ENCODE measurements at places on chromosomes 12 and 14.

DNA sequence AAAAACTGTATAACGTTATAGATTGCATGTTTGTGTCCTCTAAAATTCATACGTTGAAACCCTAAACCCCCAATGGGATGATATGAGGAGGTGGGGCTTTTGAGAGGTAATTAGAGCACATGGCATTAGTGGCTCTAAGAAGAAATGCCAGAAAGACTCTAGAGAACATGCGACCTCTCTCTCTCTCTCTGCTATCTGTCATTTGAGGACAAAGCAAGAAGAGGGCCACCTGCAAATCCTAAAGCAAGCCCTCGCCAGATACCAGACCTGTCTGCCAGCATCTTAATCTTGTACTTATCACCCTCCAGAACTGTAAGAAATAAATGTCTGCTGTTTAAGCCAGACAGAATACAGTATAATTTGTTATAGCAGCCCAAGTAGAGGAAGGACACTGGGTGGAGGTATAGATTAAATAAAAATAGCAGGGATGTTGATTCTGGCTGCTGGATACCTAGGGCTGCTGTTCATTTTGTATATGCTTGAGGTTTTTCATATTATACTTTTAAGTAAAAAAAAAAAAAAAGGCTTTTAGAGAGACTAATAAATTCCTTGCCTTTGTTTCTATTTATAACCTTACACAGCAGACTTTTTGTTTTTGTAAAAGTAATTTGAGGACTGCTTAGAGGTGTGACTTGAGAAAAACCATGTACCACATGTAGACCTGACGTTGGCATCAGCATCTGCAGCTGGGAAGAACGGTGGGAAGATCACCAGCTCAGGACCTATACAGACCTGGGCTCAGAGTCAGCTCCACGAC, 26.9 kb downstream of the MOK start:
- DNase-seq: no peak

GRCh38 chr12:32600681-32601080, 78.4 kb upstream of the DNM1L start:
- no peak for DNase-seq

GRCh38 chr12:81081726-81082125, 3.8 kb downstream of the ACSS3 start:
- DNase-seq: no peak

- no peak for DNase-seq
Observed at GRCh38 chr12:89575374-89575773, 49.5 kb upstream of the POC1B start.

DNA sequence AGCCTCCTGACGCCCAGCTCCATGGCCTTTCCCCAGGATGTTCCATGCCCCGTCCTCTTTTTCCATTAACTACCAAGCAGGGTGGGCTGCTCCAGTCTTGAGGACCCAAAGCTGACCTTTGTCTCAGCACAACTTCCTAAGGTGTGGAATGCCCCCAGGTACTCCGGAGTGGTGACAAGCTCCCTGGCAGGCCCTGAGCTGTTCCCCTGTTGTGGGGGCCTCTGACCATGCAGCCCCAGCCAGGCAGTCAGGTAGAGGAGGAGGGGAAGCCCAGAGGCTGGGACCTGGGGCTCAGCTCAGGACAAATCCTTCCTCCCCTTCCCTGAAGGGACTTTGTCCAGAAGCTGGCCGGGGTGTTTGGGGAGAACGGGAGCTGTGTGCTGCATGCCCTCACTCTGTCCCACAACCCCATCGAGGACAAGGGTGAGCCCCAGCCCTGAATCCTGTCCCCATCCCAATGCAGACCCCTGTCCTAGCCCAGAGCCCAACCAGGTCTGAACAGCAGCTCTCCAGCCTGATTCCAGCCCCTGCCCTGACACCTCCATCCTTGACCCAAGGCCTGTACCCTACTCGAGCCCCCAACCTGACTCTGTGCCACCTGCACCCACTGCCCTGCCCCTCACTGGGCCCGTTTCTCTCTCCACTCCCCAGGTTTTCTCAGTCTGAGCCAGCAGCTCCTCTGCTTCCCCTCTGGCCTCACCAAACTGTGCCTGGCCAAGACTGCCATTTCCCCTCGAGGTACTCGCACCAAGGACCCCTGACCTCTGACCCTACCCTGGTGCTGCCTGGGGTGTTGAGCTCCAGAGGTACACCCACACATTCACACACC, 4.4 kb downstream of the CARMIL3 start:
- no peak for DNase-seq

DNA sequence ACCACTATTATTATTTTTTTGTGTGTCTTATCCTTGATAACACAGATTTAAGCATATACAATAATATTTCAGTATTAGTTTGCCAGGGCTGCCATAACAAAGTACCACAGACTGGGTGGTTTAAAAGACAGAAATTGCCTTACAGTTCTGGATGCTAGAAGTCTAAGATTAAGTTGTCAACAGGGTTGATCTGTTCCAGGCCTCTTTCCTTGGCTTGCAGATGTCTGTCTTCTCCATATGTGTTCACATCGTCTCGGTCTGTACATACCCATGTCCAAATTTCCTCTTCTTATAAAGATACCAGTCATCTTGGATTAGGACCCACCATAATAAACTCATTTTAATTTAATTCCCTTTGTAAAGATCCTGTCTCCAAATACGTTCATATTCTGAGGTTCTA, 204.8 kb downstream of the SOX5 start:
- no peak for DNase-seq

- DNase-seq: no peak
Observed at GRCh38 chr12:124273630-124274029, 21.3 kb upstream of the RFLNA start.

GRCh38 chr14:51789596-51789995, 70.8 kb upstream of the GNG2 start:
- DNase-seq: no peak

GRCh38 chr14:63654346-63654745, 12.7 kb upstream of the WDR89 start:
- DNase-seq: no peak

DNA sequence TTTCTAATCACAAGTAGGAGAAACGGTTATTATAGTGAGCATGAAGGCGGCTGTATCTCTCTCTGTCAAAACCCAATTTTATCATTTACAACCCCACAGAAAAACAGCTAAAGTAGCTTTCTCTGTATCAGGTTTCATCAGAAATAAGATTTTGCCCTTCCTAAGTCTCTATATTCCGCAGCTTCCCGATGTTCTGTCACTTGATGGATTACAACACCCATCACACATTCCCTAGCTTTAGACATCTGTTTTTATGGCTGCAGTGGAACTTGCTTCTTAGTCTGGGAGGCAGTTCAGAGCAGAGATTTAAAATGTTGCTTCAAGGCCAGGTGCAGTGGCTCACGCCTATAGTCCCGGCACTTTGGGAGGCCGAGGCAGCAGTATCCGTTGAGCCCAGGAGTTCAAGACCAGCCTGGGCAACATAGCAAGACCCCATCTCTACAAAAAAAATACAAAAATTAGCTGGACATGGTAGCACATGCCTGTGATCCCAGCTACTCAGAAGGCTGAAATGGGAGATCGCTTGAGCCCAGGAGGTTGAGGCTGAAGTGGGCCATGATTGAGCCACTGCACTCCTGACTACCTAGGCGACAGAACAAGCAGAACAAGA, 27.6 kb upstream of the FOXN3 start:
- DNase-seq: no peak

- no peak for DNase-seq
Observed at GRCh38 chr12:118190266-118190665, 54.3 kb downstream of the PEBP1 start.

DNA sequence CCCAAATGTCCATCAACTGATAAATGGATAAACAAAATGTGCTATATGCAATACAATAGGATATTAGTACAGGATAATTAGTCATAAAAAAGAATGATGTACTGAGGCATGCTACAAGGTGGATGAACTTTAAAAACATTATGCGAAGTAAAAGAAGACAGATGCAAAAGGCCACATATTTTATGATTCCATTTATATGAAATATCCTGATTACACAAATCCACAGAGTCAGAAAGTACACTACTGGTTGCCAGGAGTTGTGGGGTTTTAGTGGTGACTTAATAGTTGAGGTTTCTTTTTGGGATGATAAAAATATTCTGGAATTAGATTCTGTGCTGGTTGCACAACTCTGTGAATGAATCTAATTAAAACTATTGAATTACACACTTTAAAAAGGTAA, 12.6 kb downstream of the TRIM9 start:
- DNase-seq: no peak

DNA sequence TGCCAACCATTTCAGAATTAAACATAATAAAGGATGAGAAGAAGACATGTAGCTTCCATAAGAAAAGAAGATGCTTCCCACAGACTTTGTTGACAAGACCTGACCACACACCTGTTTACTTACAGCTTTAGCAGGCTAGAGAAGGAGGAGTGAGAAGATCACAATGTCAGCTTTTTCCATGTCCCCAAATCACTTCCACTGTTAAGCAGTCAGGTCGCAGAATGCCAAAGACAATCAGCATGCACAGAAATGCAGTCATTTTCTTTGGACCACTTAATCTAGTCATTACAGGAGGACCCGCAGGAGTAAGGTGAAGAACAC, 314.9 kb downstream of the SSPN start:
- DNase-seq: no peak

DNA sequence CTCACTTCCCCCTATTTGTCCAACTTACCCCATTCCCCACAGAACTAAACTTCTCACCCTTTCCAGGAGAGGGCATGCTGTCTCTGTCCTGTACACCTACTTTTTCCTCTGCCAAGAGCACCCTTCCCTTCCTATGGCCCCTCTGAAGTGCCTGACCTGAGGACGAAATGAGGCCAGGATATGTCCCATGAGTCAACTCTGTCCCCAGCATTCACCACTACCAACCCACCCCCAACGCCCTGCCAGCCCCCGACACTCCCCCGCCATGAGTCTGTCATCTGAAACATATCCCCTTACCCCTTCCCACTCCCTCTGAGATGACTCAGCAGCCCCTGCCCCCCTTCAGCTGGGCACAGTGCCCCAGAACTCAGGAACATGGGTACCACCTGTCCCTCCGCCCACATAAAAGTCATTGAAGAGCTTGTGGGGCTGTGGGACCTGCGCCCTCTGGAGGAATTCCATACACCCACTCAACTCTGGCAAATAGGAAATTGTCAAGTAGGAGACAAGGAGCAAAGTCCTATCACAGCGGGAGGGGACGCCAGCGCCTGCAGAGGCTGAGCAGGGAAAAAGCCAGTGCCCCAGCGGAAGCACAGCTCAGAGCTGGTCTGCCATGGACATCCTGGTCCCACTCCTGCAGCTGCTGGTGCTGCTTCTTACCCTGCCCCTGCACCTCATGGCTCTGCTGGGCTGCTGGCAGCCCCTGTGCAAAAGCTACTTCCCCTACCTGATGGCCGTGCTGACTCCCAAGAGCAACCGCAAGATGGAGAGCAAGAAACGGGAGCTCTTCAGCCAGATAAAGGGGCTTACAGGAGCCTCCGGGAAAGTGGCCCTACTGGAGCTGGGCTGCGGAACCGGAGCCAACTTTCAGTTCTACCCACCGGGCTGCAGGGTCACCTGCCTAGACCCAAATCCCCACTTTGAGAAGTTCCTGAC, 26.3 kb downstream of the ITGA7 start:
- peak; percentile 38 for DNase-seq

DNA sequence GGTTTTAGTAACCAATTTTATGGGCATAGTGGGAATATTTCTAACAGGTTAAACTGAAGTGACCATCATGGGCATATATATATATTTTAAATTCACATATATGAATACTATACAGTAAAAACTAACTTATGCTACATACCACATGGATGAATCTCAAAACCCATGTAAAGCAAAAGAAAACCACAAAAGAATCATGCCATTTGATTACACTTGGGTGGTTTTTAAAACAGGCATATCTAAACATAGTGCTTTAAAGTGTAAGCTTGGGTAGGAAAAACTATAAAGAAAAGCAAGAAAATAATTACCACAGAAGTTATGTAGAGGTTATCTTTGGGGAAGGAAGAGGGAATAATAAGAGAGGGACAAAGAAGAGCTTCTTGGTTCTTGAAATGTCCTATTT, 326.1 kb downstream of the NAV3 start:
- DNase-seq: no peak

DNA sequence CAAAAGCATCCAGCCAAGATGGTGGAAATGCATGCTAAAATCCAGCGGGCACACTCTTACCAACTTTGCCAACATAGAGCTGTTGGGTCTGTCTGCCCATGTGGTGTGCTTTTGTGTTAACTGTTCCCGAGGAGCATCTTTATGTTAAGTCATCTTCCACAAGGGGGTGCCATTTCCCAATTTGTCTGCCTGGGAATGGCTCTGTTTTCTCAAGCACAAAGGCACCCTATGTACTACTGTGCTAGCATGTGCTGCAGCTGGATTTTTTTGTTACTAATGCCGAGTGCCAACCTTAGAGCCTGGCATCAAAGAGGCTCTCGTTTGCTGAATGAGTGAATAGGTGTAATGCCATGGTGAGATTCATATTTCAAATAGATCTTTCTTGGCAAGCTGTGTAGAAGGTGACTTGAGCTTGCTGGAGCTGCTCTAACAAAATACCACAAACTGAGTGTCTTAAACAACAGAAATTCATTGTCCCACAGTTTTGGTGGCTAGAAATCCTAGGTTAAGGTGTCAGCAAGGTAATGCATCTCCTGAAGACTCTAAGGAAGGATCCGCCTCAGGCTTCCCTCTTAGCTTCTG, 74.3 kb downstream of the TRHDE start:
- DNase-seq: no peak

GRCh38 chr14:64974563-64974962, 2.4 kb upstream of the RAB15 start:
- no peak for DNase-seq

DNA sequence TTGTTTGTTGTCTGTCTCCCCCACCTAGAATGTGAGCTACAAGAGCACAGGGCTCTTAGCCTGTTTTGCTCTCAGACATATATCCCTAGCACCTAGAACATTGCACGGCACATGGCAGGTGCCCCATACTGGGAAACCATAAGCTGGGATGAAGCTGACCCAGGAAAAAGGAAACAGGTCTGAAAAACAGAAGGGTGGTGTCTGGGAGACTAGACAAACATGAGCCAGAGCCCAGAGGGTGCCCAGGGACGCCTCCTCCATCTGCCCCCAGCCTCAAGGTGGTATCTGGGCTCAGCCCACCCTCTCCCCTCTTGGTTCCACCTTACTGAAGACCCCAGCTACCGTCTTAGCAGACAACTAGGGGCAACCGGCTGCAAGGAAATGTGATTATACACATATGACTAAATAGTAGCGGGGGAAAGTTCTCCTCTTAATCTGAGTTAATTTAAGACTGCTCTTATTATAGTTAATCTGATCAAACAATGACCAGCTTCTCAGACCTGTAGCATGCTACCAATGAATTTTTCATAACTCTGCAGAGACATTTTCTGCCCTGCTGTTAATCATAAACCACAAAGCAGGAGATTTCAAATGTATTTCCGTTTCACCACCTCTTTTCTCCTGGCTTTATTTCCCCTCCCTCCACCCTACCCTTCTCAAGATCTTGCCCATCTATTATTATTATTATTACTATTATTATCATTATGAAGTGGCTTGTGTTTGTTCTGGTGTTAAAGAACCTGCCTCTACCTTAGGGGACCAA, 31.9 kb downstream of the KSR2 start:
- no peak for DNase-seq

GRCh38 chr12:80937391-80938238, at the start of gene LIN7A:
Gene LIN7A (minus strand): TSS chr12:80937934. CDS start chr12:80937722, 212 bp downstream.
- DNase-seq: no peak

GRCh38 chr14:99231850-99232713, 39.9 kb downstream of the BCL11B start:
- no peak for DNase-seq

All from ascending aorta (tissue), 2 donors.